Fibroblast of lung (primary cell): ENCODE measurements at places on chromosomes 2 and 18.
A peak's percentile ranks its signal among the peaks of the same experiment; 100 is the strongest.

GRCh38 chr2:14982790-14983189 is 350.3 kb downstream of the LRATD1 start:
- DNase-seq: no peak

DNA sequence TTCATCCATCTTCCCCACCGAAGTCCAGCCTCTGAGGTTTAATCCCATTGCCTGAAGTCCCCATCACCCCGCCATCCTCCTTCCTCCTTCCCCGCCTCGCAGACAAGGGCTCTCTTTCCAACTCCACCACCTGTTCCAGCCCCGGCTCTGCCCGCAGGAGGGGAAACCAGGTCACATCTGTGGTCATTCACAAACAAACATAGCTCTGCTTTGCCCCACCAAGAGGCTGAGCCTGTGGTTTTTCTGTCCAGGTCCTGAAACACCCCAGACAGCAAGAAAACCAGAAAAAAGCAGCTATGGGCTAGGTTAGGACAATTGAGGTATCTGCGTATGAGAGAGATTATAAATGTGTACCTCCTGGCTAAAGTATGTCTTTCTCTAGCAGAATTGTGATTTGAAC is 144.7 kb downstream of the GLI2 start:
- peak; percentile 89 for DNase-seq

- DNase-seq: no peak
Observed at GRCh38 chr18:12278215-12278671, 24.1 kb downstream of the CIDEA start.

GRCh38 chr2:153986488-153987229 is 114.9 kb downstream of the GALNT13 start:
- no peak for DNase-seq

GRCh38 chr18:74896390-74896991 is 298.8 kb downstream of the ZNF407 start:
- DNase-seq: no peak

DNA sequence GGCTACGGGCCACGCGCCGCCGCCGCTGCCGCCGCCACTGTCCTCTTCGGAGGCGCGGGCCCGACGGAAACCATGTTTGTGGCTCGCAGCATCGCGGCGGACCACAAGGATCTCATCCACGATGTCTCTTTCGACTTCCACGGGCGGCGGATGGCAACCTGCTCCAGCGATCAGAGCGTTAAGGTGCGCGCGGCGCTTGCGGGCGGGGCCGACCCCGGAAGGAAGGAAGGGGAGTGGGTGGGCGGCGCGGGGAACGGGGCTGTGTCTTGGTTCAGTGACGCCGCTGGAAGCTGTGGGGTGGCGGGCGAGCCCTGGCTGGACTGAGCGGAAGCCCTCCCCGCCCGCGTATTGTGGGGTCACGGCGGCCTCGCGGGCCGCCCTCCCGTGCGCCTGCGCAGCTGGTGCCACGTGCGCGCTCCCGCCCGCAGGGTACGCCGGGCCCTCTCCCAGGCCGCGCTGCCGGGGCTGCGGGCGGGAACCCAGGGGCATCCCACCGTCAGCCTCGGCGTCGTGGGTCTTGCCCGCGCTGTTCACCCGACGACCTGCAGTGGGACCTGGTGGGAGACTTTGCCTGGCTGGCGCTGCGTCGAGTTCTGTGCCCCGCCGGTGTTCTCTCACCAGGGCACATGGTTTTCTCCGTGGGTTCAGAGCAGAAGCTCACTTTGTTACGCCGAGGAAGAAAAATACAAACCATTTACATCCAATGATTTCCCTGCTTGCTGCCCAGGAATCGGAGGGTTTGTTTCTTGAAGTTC is 416 bp downstream of the SEH1L start:
- DNase-seq: peak; percentile 95

DNA sequence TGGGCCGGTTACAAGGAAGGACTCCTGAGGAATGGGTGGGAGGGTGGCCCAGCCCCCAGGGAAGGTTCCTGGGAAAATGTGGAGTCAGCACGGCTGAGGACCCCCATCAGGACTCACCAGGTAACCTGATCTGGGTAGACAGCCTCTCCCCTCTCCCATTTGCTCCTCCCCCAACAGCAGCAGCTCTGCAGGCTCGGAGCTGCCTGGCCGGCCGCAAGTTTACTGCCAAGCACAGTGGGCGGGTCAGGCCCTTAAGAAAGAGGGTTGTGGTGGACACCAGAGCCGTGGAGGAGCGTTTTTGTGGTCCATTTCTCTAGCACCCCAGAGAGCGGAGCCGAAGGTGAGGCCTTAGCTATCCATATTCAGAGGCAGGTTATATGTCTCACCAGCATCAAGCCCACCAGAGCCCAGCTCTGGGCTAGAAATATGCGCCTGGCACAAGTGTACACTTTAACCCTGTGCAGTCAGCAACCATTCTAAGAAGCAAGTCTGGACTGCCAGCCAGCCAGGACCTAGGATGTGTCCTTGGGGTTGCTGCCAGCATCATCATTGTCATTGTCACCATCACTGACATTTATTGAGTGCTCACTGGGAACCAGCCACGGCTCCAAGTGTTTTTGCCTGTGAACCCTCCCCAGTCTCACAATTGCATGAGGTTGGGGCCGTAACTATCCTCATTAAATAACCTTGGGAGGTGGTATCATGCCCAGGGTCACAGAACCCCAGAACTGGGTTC is 190.1 kb downstream of the KLHL29 start:
- DNase-seq: no peak

- no peak for DNase-seq
Observed at GRCh38 chr2:236317938-236318396, 53.8 kb upstream of the ASB18 start.

DNA sequence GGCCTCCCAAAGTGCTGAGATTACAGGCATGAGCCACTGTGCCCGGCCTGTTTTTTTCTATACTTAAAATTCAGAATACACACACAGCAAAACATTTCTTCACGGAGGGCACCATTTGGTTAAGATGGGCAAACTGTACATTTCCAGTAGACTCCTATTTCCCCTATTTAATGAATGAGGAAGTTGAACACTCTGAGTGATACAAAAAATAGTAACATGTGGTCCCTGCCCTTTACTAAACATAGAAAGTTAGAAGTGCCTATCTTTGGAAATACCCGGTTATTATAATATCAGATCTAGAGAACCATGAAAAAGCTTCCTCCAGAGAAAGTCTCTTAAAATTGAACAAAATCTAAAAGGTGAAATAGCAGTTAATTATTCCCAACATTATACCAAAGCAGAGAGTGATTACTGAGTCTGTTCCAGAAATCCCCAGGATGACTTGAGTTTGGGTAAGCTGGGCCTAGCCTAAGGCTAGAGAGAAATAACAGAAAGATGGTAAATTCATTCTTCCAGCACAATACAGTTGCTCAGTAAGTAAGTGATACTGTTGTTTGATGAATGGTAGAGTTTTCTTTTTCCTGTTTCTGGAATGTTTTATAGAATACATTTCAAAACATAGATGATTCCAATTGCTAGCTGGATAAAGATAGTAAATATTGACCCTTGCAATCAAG is 23.3 kb upstream of the RMC1 start:
- DNase-seq: no peak

DNA sequence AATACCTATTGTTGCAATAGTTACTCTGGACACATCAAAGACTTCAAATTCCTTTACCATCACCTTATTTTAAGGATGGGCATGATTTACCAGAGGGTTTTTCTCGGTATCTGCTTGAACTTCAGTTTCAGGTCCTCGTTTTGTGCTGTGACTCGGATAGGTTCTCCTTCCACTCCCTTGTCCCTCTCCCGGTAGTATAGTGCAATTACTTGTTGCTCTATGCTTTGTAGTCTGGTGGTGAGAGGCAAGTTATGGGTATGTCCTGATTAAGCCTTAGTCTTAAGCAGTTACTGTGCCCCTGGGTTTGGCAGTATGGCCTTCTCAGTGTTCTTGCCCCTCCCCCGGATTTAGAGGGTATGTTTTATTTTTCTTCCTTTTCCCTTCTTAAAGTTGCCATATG is 96.6 kb downstream of the RHBDD1 start:
- peak; percentile 8 for DNase-seq

DNA sequence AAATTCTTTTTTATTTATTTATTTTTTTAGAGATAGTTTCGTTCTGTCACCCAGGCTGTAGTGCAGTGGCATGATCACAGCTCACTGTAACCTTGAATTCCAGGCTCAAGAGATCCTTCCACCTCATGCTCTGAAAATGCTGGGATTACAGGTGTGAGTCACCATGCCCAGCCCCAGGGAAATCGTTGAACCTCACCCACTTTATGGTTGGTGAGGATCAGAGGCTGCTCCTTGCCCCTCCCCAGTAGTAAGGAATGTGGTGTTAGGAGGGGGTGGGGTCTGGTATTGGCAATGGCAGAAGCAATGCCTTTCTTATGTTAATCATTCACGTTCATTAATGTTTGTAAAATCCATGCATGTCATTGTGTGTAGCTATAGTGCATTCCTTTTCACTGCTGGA is 161.9 kb downstream of the SUCLG1 start:
- DNase-seq: no peak

DNA sequence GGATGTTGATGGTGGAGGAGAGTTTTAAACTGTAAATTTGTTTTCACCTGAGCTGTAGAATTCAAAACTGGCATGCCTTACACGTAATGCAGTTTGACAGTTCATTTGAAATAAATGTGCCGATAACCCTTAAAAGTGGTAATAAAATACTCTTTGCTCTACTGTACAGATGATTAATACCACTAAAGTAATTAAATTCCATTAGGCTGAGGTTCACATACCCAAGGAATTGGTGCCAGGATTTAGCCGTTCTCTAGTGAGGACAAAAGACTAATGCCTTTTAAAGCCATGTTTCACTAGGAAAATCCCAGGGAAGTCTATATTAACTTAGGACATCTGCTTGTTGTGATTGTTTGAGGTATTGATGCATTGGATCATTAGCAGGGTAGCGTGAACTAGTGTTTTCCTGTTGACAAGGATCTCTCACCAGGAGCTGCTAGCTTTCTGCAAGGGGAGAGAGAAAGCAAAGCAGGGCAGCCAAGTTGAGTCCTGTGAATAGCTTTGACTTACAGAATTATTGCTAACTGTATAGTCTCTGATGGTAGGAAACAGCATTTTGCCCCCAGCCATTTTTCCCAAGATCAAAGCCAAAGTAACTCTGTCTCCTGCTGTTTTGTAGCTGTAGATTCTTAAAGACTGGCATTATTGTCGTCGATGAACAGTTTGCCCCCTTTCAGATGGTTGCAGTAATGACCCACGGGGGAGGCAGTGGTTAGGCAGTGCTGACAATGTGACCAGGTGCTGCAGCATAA is 280.9 kb upstream of the FANCL start:
- peak; percentile 72 for DNase-seq

DNA sequence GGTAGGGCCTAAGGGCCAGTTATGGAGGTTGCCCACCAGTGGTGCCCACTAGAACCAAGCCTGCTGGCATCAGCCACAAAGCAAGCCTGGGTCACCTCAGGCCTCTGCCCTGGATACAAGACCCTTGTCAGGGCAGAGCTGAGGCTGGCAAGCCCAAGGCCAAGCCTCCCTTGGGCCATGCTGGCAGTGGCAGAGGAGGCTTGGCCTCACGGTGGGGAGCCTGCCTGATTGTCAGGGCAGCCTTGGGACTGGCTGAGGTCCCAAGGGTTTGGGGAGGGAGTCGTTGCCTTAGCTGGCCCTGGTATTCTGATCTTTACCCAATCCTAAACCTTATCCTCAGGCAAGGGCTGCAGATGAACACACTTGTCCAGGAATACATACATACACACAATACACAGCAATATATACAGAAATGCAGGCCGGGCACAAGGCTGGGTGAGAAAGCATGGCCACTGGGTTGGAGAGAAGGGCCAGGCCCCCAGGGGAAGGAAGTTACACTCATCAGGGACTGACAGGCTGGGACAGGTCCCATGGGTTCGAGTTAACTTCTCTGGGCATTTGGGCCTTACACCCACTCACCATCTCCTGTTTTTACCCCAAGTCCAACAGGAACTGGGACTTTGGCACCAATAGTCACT is 21.0 kb downstream of the CCT7 start:
- no peak for DNase-seq

DNA sequence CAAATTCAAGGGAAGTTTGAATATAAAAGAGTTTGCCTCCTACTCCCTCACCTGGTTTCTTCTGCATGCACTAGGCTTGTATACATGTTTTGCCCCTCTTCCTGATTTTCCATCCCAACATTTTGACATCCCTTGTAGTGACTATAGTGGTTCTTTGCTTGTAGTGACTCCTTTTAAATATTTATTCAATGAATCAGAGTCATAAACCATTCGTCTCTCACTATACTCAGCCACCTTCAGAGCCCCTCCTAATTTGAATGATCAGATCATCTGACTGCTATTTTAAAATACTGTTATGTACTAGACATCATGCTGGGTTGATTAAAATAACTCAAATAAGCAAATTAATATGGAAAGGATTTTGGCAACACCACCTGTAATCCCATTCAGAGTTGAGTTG is 492.1 kb upstream of the PIK3C3 start:
- no peak for DNase-seq

DNA sequence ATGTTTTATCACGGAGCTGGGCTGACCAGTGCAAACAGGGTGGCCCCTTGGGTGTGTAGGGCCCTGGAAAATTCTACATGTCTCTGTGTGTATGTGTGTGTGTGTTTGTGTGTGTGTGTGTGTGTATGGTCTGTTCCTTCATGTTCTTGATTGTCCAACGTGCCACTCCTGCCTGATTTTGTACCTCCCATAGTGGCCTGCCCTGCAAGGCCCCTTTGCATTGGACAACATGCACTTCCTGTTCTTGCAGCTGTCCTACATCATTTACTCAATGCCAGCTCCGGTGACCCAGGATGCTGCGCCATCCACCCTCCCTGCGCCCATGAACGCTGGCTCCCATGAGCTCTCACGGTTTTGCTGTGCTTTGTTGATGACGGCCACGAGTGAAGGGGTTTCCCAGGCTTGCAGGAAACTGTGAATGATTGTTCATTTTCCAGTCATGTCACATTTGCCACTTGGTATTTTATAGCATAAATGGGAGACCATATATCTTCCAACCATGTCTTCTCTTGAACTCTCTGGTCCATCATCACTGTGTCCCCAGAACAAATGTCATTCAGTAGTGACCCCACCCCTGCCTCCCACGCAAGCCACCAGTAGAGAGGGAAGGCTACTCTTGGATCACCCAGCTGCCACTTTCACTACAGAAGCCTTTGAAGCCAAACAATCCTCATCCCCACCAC is 69.7 kb upstream of the NCK2 start:
- DNase-seq: no peak

- DNase-seq: no peak
Observed at GRCh38 chr2:150997702-150998440, 263.8 kb downstream of the RBM43 start.

DNA sequence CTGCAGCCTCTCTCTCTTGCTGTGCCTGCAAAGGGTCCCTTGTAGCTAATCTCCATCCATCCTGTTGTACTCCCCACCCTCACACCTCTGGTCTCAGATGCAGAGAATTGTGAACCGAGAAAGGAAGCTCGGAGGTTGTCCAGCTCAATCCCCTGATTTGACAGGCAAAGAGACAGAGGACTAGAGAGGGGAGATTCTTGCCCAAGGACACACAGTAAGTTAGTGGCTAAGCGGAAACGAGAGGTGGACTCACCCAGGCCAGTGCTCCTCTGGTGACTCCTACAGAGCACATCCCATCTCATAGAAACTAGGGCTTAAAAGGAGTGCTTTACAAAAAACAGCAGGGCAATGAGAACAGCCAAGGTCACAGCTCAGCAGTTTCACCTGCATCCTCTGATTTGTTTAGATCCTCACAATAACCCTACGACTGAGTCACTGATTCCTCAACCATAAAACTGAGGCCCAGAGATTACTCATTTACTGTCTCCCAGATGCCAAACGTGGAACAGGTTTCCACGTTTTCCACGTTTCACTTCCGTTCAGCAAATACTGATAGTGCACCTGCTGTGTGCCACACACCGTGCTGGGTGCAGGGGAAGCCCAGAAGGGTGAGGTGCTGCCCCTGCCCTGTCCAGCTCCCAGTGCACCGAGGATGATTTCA is 22.1 kb downstream of the EHD3 start:
- DNase-seq: no peak

- no peak for DNase-seq
Observed at GRCh38 chr2:127048969-127049897, 57.7 kb downstream of the BIN1 start.
